ENCODE measurements at places on chromosomes 12 and 14. TPM values are rescaled to one million over a fixed set of nuclear protein-coding genes. Genes with fewer than 3 reads are reported as not detected.
A peak's percentile ranks its signal among the peaks of the same experiment; 100 is the strongest.

Gene PEX5
- total RNA-seq, result 68.9 TPM

Gene TAS2R31
- total RNA-seq, result 2.0 TPM

GRCh38 chr12:124025661-124026060, 52.6 kb downstream of the ZNF664 start:
- H3K27me3 ChIP-seq, result peaks cover 8% of the 10 kb centered on the region
- peak; percentile 51 for DNase-seq
- peaks cover 8% of the 10 kb centered on the region for H3K4me1 ChIP-seq
- no peak overlapping the region for H3K27ac ChIP-seq
- peaks cover 8% of the 10 kb centered on the region for H3K36me3 ChIP-seq

- H3K4me1 ChIP-seq, result peaks cover 21% of the 10 kb centered on the region
- H3K27me3 ChIP-seq, result no peaks in the 10 kb centered on the region
- H3K27ac ChIP-seq, result no peak overlapping the region
- no peak overlapping the region for H3K4me3 ChIP-seq
- DNase-seq, result peak; percentile 68
These were observed 104.7 kb downstream of the RFLNA start for GRCh38 chr12:124399622-124400021.
